ENCODE measurements at places on chromosomes 4 and X.

- DNase-seq: no peak
These were observed 33.5 kb downstream of the NSG1 start for GRCh38 chr4:4420421-4420820.

DNA sequence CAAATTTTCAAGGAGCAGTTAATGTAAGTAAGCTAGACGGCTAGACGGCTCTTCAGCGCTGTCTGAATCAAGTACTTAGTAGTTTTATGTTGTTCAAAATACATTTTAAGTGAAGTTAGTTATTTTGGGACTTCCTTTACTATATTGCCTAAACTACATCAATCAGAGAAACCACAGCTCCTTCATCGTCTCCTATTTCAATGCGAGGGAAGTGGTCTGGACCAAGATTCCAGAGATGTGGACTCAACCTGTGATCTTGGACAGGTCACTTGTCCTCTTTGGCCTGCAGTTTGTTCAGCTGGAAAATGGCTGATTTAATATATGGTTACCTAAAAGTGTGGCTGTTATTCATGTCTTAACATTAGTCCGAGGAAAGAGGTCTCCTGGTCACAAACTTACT, 10.6 kb downstream of the ING2 start:
- DNase-seq: peak; percentile 60

- no peak for DNase-seq
These were observed 11.8 kb downstream of the DAPP1 start for GRCh38 chr4:99828477-99828876.

DNA sequence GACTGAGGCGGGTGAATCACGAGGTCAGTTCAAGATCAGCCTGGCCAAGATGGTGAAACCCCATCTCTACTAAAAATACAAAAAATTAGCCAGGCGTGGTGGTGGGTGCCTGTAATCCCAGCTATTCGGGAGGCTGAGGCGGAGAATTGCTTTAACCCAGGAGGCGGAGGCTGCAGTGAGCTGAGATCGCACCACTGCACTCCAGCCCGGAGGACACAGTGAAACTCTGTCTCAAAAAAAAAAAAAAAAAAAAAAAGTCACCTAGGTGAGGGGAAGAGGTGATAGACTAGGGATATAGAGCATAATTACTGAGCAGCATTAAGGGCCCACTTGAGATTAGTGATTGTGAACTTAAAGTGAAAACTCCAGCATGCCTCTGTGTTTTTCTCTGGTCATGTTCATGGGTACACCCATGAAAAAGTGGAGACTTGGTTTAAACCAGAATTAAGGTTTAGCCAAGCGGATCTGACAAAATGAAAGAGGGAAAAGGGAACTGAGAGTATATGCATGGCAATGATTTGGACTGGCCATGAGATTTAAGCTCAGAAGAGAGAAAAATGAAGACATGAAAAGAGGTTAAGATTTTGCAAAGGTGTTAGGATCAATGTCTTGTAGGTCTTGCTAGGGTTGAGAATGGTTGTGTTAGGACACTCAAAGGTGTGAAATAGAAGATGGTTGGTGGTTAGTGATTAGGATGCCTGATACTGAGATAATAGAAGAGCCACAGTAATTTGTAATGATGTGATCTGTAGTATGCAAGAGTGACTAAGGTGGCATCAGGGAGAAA, 105.0 kb downstream of the RAB28 start:
- DNase-seq: no peak

- DNase-seq: no peak
These were observed 101.5 kb downstream of the CCDC160 start for GRCh38 chrX:134338527-134338926.

DNA sequence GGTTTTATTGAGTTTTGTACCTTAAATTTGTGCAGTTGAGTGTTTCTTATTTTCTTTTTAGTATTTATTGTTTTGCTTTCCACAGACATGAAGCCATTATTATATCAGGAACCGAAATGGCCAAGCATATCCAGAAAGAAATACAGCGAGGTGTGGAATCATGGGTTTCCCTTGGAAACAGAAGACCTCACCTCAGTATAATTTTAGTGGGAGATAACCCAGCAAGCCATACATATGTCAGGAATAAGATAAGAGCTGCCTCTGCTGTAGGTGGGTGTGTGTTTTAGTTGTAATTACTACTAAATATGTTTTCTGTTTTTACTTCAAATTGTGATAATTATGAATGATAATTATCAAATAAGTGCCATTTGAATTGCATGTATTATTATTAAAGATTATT, 16.5 kb downstream of the MTHFD2L start:
- DNase-seq: no peak

DNA sequence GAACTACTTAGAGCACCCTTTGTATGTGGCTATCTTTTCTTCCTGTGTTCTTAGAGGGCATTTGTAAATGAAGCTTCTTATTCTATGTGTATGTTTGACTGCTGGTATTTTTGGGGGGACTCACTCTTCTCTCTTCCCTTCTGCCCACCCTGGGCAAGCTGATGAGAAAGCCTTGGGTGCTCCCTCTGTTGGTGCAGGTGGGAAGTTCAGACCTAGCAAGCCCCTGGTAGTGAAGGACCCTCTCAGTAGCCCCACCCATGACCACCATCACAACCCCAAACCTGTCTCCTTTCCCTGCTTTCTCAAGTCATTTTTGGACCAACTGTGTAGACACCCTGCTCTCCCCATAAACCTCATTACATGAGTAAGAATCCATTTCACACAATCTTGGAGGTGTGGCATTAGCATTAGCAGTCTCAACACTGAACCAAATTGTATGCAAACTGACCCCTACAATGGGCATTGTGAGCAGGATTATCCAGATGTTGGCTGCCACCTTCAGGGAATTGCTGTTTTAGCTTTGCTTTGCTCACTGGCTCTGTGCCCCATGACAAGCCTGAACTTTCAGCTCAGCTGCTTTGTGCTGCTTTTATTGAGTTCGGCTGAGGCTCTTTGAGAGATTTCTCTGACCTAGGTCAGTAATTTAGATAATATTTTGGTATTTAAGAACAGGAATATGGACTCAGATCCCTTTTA, 27.9 kb downstream of the TRIM61 start:
- DNase-seq: no peak

- peak; percentile 99 for DNase-seq
These were observed 137.5 kb downstream of the PALLD start for GRCh38 chr4:168634276-168634802.

GRCh38 chrX:48626401-48627298, 29.4 kb downstream of the WDR13 start:
- DNase-seq: no peak

- DNase-seq: peak; percentile 30
These were observed 63.9 kb downstream of the LCORL start for GRCh38 chr4:17957688-17958087.

DNA sequence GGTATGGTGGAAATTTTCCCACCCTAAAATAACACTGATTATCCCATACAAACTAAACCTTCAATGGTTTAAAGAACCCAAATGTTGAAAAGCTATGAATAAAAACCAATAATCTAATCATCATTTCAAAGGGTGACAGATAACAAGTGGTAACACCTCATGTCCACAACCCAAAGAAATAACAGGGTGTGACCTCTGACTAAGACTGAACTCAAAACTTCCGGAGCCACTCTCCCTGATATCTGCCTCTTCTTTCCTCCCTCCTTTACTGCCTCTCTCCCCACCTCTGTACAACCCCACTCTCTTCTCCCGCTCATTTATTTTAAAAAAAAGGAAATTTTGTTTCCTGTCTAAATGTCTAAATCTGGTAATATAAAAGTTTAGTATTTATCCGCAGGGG, 11.5 kb downstream of the FBXW7 start:
- no peak for DNase-seq

DNA sequence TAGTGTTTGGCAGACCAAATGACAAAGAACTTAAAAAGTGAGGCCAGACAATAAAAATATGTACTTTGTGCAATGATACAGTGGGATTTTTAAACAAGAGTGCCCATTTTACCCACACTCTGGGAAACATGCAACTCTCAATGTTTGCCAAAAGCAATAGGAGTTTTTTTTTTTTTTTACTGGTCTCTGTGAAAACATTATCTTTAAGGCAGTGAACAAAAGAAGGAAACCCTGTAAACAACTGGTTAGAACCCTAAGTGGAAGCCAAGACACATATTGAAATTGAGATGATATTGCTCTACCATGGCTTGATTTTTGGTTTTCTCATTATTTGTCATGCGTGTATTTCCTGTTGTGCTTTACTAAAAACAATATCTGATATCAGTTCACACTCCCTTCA, 67.2 kb upstream of the PPP3CA start:
- no peak for DNase-seq

DNA sequence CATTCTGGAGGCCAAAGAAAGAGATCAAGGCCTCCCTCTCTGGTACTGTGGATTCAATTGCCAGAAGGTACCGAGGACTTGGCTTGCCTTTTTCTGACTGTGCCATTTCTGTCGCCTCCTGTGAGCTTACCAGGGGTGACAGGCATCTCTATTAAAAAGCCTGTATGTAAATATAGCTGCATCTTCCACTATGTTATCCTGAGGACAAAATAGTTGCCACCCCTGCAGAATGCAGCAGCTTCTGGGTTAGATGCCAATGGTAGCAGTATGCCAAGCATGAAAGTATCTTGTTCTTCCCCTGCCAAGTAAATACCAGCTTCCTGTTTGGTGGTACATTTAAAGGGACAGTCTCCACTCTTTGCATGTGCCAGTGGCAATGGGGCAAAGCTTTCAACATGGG, 10.7 kb downstream of the TRPC5OS start:
- no peak for DNase-seq

DNA sequence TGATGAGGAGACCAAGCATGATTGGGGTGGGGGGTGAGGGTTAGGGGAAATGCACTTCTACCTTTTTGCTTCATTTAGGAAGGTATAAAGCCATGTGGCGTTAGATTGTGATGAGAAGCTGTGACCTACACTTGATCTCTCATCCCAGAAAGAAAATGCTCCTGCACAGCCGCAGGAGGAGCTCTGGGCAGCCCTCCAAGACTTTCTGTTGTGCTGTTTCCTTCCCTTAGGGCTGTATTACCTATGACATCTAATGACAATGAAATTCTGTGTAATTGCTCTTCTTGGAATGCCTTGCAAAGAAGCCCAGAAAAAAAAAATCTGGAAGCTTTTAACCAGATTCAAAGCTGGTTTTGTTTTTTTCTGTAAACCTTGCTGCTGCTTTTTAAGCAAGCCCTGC, 13.4 kb downstream of the PRPS2 start:
- DNase-seq: no peak

GRCh38 chr4:184282895-184283654, 65.4 kb upstream of the ENPP6 start:
- no peak for DNase-seq

GRCh38 chrX:101749436-101749835, 89.8 kb upstream of the ARMCX2 start:
- DNase-seq: peak; percentile 1

DNA sequence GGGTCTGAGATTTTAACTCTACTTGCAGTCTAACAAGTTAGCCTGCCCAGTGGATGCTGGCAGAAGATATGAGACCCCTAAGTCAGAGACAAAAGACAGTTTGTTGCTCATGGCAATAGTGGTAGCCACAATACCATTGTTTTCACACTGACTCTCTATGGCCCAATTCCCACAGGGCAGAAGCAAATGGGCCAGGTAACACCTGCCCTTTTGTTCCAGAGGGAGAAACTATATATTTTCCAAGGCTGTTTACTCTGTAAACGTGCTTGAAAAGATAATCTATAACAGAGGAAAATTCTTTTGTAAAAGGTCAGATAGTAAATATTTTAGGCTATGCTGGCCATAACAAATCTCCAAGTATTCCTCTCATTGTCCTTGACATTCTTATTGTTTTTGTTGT, 57.2 kb upstream of the NPNT start:
- DNase-seq: no peak

- DNase-seq: no peak
These were observed 66.2 kb downstream of the IL15 start for GRCh38 chr4:141702472-141703182.

GRCh38 chrX:85591536-85591935, 212.1 kb upstream of the POF1B start:
- DNase-seq: no peak

- DNase-seq: no peak
These were observed 224.2 kb downstream of the DMD start for GRCh38 chrX:32987142-32987541.

DNA sequence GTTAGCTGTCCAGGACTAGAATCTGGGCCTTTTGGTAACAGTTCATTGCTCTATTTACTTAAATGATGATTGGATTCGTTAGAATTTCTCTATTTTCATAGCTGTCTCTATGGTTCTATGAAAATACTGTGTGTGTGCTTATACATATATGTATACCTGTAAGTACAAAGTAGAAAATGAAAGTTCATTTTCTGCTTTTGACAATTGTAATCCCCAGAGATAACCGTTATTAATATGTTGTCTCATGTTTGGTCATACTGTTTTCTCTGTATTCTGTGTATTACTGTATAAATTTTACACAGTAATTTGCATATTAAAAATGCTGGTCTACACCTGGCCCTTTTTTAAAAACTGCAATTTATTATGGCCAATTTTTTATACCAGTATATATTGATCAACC, 55.4 kb downstream of the CLCN3 start:
- no peak for DNase-seq

DNA sequence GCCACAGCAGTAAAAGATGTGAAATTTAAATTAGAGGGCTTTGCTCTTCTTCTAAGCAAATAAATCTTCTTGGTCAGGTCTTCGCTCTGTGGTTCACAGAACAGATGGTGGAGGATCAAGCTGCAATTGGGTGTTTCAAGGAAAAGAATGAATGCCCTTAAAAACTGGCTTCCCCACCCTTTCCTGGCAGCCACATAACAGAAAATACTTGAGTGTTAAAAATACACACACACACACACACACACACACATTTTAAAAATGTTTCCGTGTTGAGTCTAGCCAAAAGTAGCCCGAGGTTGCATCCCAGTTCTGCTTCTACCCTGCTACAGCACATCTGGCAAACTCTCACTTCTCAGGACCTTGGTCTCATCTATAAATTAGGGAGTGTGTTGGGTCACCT, 56.7 kb upstream of the FGFBP2 start:
- DNase-seq: peak; percentile 23

GRCh38 chr4:82213485-82214417, 160.0 kb downstream of the HNRNPD start:
- DNase-seq: no peak

DNA sequence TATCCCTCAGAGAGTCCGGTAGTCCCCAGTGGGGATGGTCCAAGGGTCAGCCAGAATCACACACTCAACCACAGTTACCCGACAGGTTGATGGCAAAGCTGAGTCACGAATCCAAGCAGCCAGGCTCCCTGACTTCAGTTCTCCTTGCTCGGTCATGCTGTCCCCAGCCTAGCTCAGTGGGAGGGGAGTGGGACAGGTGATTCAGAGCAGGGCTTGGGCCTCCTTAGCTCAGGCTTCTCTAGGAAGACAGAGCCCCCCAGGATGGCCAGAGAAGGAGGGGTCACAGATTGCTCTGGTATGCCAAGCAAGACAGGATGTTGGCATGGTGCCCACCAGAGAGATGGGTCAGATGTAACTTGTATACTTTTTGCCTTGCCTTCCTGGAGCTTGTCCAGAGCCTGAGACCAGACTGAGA, 66.5 kb downstream of the EFNB1 start:
- peak; percentile 68 for DNase-seq

DNA sequence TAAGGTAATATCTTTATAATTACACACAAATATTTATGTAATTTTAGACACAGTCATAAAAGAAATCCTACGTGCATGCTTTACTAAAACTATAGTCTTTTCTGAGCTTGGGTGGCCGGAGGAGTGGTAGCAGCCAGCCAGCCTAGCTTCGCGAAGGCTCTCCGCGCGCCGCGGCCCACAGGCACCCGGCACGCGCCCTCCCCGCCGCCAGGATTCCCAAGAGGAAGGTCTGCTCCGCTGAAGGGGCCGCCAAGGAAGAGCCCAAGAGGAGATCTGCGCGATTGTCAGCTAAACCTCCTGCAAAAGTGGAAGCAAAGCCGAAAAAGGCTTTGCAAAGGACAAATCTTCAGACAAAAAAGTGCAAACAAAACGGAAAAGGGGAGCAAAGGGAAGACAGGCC, 8.7 kb upstream of the PJA1 start:
- no peak for DNase-seq

Data from astrocyte (in vitro differentiated cells and primary cell).